Stimulated activated CD4-positive, alpha-beta T cell treated with anti-CD3 and anti-CD28 coated beads, Interleukin-1b, Interleukin-23, amount 100 ng/mL, for 1 hour (primary cell): ENCODE measurements at places on chromosomes 7 and 10.

- DNase-seq, result no peak
Observed at GRCh38 chr10:118843647-118844265, 89.0 kb upstream of the CACUL1 start.

GRCh38 chr7:149496642-149497391 is 792 bp downstream of the ZNF746 start:
- DNase-seq, result no peak

GRCh38 chr7:136210079-136210478 is 232.9 kb upstream of the MTPN start:
- no peak for DNase-seq

DNA sequence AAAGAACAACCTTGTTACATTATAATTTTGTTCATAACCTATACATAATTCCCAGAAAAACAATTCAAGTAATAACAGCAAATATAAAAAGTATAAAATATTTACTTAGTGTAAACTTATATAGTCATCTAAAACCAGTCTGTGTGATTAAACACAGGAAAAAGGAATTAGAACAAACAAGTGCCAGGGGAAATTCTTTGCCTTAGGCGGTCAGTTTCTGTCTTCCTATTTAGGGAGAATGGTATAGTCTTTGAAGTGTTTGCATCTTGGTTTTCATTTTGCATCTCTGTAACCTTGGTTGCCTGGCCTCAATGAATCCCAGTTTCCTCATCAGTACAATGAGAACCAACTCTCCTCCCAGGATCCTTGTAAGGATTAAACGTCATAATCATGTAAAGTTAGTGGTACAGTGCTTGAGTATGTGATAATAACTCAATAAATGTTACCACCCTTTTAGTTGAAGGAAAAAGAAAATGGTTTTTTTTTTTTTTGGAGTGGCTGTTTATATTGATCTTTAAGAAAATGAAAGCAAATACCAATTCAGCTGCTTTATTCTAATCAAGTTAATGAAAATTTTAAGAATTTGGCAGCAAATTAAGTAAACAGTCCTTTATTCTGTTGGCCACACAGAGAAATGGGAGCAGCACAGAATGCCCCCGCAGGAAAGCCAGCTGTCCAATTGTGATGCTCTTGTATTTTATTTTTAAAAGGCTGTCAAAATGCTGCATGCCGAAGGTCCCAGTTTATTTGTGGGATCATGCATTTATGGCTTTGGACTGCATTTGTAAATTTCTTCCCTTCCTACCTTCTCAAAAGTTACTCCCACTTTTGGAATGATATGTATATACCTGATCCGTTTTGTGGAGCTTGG is 61.8 kb downstream of the SHH start:
- DNase-seq, result no peak

DNA sequence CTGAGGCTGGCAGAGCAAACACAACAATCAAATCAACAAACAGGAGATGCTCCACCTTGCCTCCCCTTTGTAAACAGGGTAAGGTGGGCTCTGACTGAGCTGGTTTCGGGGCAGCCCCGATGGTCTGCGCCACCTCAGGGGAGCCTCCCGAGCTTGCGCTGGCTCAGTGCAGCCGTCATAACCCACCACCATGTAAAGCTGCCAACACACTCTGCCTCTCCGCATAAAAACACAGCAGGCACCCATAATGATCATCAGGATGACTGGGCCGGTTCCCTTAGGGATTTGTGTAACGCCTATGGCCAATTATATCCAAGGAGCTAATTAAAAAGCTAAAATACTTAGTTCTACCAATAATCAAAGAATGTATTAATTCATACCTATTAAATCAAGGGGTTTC is 124.5 kb downstream of the PRPF18 start:
- no peak for DNase-seq

GRCh38 chr10:87945984-87946383 is 82.6 kb downstream of the PTEN start:
- DNase-seq, result no peak

GRCh38 chr10:683448-684071 is 5.9 kb downstream of the DIP2C start:
- DNase-seq, result no peak

DNA sequence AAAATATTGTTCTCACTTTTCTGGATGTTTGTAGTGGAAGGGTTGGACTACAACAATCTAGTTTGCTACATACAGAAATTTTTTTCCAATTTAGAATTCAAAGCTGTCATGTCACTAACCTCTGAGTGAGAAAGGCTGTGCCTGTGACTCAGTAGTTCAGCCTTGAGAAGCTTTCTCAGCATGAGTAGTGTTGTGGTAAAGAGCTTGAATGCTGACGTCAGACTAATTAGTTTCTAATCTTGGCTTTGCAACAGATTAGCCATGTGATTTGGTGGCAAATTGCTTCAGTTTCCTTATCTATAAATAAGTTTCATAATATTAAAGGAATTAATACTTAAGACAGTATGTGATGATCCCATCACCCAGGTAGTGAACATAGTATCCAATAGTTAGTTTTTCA is 83.8 kb downstream of the ABCA13 start:
- DNase-seq, result no peak

- DNase-seq, result no peak
Observed at GRCh38 chr10:47348661-47349470, 703 bp downstream of the RBP3 start.

GRCh38 chr10:126065751-126066377 is 169.5 kb downstream of the FANK1 start:
- DNase-seq, result no peak
